ENCODE measurements at places on chromosomes 1 and 21. TPM values are rescaled to one million over a fixed set of nuclear protein-coding genes. Genes with fewer than 3 reads are reported as not detected.

Gene CLCNKA
- polyA plus RNA-seq = 0.48 TPM

Gene CENPF
- polyA plus RNA-seq = 37.7 TPM

Gene ACTA1
- polyA plus RNA-seq = 0.40 TPM

DNA sequence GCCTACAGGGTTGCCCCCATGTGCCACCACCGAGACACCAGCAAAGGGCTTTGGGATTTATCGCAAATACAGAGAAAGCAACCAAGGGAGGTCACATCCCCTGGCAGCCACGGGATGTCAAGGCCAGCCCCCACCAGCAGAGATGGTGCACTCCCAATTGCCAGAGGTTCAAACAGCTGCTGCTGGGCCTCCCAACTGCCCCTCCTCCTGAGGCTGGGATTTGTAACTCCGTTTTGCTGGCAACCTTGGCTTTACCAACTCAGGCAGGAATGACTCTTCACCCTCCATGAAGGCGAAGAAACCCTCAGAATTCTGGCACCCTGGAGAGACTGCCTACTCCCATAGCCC lies 11.6 kb downstream of the TMEM53 start:
- DNase-seq = no peak

Gene XCL2
- 0.82 TPM for polyA plus RNA-seq
